Stimulated activated CD4-positive, alpha-beta T cell treated with anti-CD3 and anti-CD28 coated beads, TNF-alpha, amount 100 ng/mL, for 48 hours (primary cell): ENCODE measurements at places on chromosomes 4 and X.

GRCh38 chr4:16443504-16444088 lies 217.3 kb upstream of the TAPT1 start:
- peak; percentile 1 for DNase-seq

GRCh38 chrX:8194216-8194615 lies 23.1 kb upstream of the VCX2 start:
- DNase-seq, result no peak

- DNase-seq, result no peak
Measured at GRCh38 chrX:39714471-39714870, 383.3 kb downstream of the BCOR start.

DNA sequence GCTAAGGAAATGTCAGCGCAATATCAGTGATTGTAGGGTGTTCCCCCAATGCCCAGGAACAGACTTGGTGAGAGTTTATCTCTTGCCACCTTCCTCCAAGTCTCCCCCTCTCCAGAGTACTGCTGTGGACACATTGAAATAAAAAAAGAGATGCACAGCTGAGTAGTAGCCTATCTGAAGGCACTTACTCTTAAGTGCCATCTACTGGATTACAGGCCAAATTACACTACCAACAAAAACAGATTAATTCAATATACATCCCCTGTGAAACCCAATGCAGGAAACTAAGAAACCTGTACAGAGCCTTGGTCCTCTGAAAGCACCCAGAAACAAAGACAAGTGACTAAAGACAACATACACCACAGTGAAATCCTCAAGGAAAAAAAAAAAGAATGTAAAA lies 460.3 kb downstream of the ZIC3 start:
- no peak for DNase-seq

DNA sequence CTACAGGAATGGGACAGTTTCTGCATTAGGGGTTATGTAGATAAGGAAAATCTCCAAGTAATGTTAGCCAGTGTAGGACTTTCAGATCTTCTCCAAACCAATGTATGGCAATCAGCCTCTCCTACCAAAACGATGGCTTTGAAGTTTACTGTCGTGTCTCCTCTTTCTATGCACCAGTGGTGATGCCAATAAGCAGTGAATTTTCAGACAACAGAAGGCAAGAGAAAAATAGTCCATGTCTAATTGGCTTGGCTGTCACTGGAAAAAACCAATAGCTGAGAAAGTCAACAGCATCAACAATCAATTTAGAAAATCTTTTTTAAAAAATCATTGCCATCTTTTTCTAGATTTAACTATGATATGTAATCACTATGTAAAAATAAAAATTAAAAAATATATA lies 35.0 kb downstream of the LIMCH1 start:
- DNase-seq, result no peak

DNA sequence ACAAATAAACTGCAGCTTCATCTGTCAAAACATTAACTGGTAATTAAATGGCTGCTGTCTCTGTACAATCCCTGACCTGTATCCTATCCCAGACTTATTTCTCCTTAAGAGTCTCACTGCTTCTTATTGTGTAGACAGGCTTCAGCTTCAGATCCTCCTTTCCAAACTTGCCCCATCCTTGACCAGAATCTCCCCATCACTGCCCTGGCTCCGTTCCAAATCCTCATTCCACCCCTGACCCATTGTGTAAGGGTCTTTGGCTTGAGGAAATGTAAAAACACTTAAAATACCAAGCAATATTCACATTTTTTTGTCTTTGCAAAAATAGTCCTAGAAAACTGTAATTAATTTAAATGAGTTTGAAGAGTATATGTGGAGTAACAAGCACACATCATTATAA lies 152.6 kb upstream of the VEGFC start:
- DNase-seq, result no peak

- no peak for DNase-seq
Measured at GRCh38 chr4:176319151-176319703, 539 bp upstream of the SPCS3 start.

- peak; percentile 11 for DNase-seq
Measured at GRCh38 chr4:143335979-143336780, 496 bp upstream of the GAB1 start.

DNA sequence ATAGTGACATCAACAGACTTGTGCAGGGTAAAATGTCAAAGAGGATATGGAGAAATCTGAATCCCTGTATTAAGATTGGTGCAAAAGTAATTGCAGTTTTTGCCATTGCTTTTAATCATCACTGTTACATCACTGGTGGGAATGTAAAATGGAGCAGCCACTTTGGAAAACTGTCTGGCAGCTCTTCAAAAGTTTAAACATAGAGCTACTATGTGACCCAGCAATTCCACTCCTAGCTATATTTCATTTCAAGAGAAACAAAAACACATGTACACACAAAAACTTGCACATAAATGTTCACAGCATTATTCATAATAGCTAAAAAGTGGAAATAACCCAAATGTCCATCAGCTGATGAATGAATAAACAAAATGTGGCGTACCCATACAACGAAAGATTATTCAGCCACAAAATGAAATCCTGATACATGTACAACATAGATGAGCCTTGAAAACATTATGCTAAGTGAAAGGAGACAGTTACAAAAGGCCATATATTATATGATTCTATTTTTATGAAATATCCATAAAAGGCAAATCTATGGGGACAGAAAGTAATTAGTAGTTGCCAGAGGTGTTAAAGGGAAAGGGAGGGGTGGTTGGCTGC lies 106.4 kb downstream of the AMELX start:
- no peak for DNase-seq

DNA sequence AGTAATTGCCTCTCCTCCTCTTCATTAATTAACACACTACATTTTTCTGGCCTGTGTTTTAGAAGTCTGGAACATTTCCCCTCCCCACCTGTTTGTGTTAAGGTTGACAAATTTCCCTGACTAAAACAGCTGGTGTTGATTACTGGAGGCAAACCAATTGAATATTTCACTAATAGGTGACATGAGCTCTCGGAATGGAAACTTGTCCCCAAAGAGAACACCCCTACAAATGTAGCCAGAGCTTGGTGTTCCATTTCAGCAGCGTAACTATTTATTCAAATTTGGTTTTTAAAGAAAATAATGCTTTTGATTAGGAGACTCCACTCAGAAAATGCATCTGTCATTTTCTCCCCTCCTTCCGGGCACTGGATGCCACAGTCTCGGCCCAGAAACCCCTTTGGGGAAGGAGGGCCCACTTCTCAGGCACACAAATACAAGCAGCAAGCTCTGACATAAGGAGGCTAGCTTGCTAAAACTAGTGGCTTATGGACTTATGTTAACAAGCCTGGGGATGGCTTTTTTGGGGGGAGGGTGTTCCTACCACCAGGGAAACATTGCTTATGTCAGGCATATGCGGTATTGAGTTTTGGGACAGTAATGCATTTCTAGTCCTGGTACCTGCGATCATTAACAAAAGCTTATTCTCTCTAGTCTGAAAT lies 2.2 kb downstream of the RNF150 start:
- no peak for DNase-seq

- no peak for DNase-seq
Measured at GRCh38 chr4:147782087-147782781, 50.3 kb downstream of the ARHGAP10 start.

GRCh38 chr4:176638992-176639391 lies 153.7 kb downstream of the VEGFC start:
- DNase-seq, result no peak

DNA sequence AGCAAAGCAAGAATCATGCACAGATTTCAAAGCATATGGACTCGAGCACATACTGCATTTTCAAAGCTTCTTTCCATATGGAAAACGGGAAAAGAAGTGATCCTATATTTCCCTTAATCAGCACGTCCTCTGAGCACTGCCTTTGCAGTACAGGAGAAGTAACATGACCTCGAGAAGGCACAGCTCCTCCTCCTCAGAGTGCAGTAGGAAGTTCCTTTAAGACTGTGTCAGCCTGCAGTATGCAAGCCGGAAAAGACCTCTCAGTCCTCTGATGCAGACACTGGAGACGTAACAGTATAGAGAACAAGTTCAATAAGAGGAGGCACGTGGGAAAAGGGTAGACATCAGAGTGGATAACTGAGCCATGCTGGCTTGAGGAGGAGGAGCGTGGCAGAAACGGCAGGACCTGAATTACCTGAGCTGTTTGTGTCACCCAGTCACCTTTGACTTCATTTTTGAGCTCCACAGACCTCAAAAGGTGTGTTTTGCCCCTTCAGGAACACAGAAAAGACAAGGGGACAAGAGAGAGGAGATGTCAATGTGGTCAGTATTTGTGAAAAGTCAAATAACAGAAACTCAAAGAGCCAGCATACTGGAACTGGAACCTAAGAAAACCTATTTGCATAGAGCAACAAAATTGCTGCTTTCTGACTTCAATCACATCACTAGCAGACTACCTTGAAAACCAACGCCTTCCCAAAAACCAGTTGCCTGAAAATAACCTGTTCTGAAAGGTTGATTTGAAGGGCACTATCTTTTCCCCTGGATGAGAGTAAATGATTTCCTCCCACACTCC lies 20.8 kb downstream of the IRF2 start:
- DNase-seq, result no peak

DNA sequence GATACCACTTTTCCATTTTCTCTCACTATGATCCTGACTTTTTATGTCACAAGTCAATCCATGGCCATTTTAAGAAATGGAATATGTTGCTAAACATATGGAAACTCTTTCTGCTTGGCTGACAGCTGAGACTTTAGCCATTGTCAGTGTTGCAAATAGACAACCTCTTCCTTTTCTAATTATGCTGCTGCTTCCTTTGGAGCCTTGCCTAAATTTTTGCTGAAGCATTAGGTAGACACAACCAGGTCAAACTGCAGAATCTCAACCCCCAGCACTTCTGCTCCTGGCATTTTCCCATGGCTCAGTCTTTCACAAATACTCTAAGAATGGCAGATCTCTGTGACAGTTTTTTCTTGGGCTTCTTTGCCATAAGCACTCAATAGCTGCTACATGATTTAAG lies 543.3 kb downstream of the GRID2 start:
- no peak for DNase-seq

DNA sequence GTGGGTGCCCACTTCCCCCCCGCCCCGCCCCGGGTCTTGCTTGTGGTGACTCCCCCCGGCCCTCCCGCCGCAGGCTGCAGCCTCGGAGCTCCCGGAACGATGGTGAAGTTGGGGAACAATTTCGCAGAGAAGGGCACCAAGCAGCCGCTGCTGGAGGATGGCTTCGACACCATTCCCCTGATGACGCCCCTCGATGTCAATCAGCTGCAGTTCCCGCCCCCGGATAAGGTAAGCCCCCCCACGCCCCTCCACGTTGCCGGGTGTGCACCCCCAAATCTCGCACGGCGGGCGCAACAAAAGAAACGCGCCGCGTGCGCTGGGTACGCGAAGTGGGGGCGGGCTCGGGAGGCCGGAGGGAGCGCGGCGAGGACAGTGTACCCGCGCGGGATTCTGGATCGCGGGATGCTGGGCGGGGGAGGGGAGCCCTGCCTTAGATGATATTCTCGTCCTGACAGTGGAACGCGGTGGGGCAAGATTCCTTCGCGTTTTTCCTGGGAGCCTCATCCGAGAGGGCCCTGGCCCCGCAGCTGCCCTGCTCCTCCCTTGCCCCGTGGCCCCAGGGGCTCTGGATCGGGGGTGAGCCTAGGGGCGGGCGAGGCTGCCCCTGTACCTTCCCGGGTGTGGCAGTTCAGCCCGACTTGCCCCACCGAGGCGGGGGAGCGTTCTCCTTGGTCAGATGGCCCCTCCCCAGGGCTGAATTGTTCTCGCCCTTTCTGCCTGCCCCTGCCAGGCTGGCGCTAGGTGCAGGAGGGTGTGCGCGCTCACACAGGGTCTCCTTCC lies 819 bp downstream of the NSG1 start:
- DNase-seq, result no peak

GRCh38 chrX:33138677-33139249 lies 72.6 kb downstream of the DMD start:
- DNase-seq, result no peak

GRCh38 chrX:50881028-50881427 lies 29.5 kb upstream of the BMP15 start:
- no peak for DNase-seq

- DNase-seq, result no peak
Measured at GRCh38 chrX:47146121-47146935, 1.3 kb downstream of the RBM10 start.

DNA sequence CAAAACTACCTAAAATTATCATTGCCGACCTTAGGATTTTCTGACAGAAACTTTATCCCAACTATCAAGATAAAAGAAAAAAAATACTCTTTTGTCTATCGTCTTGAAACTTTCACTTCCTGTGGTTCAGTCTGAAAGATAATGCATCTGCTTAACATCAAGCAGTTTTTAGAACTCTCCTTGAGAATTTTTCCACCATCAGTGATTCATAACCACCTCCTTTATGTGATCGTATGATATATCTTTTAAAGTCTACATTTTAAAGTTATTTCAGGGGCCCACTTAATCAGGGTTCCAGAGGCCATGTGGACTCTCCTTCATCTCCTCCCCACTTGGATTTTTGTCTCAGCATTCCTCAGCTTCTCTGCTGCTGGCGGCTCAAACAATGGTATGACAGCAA lies 272.8 kb upstream of the TENM3 start:
- no peak for DNase-seq

DNA sequence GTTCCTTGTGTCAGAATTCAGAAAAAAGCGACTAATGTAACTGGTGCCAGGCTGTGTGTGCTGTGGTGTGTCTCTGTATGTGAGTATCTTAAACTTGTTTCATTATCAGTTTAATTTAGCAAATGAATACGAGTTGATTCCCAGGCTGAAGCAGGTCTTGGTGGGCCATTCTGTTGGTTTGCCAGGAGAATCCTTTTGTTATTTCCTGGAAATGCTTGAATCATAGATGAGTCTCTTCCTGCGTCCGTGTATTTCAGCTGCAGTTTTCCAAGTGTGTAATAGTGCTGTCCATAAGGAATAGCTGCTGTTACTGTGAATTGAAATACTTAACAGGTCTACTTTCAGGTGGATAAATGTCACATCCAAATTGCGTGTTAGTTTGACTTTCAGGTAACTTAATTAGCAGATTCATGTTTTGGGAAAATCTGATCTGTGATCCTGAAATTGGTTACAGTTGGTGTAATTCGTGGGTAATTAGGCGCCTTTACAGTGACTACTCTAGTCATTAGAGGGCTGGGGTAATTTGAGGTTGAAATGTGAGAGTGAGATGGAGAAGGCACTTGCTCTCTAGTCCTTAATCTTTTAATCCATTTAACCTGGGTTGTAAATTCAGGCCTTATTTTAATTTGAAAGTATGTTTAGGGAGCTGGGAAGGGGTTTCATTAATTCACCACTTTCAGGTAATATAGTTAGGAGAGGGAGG lies 23.8 kb downstream of the TMEM131L start:
- no peak for DNase-seq

GRCh38 chr4:152157629-152158028 lies 378.3 kb downstream of the FBXW7 start:
- no peak for DNase-seq

- DNase-seq, result no peak
Measured at GRCh38 chrX:118502161-118502789, 6.7 kb downstream of the DOCK11 start.

GRCh38 chr4:108168160-108168670 lies 517 bp downstream of the LEF1 start:
- no peak for DNase-seq

DNA sequence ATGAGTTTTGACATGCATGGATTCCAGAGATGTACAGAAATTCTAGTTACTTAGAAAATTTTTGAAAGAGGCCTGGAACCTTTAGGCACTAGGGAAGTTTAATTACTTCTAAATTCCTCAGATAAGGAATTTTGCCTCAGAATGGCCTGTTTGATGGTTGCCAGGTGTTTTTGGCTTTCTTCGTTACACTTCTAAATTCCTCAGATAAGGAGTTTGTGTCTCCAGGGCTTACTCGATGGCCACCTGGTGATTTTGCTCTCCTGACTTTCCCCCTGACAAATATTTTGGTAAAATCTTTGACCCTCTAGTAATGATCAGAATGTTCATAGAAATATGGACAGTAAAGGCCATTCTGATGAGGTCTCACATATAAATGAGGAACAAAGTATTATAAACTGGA lies 64.3 kb downstream of the BEX3 start:
- no peak for DNase-seq
